ENCODE measurements at places on chromosomes 3 and 15.

DNA sequence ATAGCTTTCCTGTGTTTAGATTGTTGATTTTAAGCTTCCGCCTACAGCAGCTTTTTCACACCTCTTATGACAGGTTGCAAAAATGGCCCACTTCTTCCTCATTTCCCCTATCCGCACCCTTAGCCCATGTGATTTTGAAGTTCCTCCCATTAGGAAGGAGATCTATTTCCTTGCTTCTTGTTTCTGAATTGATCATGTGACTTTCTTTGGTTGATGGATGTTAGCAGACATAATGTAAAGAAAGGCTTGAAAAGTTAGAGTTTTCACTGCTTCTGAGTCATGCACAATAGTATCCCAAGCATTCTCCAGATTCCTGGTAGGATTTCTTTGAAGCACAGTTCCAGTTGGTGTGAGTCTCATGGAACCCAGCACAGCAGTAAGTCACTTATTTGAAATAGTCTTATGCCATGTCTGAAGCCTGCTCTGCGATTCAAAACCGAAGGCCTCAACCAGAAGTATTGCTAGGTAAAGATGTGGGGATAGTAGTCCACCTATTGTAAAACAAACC, 76.6 kb downstream of the EDEM1 start:
- DNase-seq, result no peak

GRCh38 chr15:74563442-74563841, 22.4 kb downstream of the ARID3B start:
- no peak for DNase-seq

DNA sequence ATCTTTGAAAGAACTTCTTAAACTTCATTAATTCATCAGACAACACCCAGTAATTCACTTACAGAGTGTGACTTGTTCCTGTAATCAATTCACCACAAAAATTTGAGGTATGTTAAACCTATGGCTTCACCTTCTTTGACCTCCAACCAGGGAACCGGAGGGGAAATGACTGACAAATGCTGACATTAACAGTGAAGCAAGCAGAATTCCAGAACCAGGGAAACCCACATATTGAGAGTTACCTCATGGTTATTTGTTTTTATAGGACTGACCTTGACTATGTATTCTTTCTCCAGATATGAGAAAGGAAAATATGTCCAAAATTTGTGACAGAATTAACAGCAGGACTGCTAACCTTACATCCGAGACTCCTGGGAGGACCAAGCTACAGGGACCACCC, 2.7 kb downstream of the P3H2 start:
- DNase-seq, result no peak

GRCh38 chr15:72495007-72495406, 20.9 kb downstream of the ARIH1 start:
- DNase-seq, result no peak

DNA sequence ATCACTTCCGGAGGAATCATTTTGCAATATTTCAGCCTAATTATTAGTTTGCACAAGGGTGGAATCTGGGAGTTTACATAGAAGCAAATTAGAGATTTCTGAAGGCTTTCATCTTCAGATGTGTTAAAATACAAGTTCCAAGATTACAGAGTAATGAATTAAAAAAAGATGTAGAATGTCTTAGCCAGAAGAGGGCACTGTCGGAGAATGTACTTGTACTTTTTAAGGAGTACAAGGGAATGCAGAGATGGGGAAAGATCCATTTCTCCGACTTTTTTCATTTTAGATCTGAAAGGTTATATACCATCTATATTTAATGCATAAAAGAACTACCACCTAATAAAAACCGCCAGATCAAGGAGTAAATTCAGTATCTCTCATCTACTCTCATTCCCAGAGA, 43.1 kb upstream of the WDR5B start:
- DNase-seq, result no peak

- DNase-seq, result no peak
Measured at GRCh38 chr3:126836220-126836860, 132.3 kb downstream of the CHCHD6 start.

DNA sequence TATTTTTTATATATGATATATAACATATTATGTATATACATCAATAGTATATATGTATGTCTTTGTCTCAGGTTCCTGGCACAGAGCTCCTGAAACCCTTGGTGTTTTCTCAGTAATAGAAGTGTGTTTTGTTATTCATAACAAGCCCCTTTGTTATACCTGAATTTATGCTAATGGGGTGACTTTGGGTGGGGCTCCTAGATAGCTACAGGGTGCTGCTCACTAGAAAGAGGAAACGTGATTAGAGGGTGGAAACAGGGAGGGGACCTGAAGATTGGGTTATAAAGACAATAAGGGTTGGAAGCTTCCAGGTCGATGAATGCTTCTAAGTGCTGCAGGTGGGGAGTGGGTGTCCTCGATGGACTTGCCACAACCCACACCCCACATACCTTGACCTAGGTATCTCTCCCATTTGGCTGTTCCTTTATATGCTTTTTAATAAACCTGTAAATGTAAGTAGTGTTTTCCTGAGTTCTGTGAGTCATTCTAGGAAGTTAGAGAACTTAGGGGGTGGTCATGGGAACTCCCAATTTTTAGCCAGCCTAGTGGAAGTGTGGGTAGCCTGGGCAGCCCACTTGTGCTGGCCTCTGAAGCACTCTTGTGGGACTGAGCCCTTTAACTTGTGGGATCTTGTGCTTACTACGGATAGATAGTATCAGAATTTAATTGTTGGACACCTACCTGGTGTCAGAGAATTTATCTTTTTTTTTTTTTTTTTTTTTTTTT, 36.9 kb upstream of the C15orf39 start:
- DNase-seq, result no peak

DNA sequence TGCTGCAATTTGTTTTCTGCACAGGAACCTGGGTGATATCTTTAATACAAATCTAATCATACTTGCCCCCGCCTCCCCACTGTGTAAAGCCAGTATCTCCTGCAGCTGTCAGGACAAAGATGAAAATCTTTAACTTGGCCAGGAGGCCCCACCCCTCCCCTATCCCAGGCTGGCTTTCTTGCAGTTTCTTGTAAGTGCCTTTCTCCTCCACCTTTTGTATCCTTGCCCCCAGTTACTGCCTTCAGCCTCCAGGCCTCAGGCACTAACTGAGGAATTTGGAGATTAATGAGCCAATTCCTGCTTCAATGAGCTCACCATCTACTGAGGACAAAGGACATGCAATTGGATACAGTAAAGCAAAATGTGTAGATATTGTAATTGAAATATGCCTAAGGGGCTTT, 6.5 kb downstream of the GCSAM start:
- DNase-seq, result no peak

DNA sequence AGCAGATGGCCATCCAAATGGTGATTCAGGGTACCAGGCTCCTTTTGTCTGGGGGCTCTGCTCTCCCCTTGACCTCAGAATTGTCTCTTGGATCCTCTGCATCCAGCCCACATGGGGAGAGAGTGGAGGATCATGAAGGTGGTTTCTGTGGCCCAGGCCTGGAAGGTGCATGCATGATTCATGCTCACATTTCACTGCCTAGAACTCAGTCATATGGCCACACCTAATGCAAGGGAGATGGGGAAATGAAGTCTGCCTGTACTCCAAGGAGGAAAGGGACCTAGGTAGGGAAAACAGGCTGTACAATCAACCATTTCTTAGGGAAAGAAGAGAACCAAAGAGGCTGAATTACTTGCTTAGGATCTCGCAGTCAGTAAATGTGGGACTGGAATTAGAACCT, 15.1 kb downstream of the HRG start:
- DNase-seq, result no peak

DNA sequence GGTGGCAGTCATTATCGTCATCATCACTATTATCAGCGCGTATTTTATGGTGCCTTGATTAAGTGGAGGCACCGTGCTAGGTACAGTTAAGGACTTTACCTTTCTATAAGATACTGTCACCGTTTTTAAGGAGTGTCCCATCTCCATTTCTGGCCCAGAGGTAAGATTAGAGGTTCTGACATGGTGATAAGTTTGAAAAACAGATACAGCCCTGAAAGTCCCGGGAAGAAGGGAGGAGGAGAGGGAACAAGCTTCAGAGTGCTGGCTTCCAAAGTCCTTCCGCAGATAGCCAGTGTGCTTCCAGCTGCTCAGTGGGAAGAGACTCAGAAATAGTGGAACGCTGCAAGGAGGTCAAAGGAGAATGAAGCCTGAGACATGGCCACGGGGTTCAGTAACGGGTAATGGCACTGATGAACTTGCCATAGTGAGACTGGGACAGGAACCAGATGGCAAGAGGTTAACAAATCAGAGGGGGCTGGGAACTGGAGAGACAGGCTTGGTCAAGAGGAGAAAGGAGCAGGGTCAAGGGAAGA, 9.1 kb upstream of the TM4SF4 start:
- no peak for DNase-seq

Data from DMS79 (cell line).